ENCODE measurements at places on chromosomes 1 and 21.

- DNase-seq: peak; percentile 49
Measured at GRCh38 chr1:231626535-231626950, at the start of gene DISC1. Gene DISC1 (plus strand): TSS chr1:231626790. CDS start chr1:231626868, 78 bp downstream.

- no peak for DNase-seq
Measured at GRCh38 chr1:184682956-184683355, 71.7 kb downstream of the EDEM3 start.

- DNase-seq: no peak
Measured at GRCh38 chr1:153683854-153684253, 5.4 kb downstream of the NPR1 start.

DNA sequence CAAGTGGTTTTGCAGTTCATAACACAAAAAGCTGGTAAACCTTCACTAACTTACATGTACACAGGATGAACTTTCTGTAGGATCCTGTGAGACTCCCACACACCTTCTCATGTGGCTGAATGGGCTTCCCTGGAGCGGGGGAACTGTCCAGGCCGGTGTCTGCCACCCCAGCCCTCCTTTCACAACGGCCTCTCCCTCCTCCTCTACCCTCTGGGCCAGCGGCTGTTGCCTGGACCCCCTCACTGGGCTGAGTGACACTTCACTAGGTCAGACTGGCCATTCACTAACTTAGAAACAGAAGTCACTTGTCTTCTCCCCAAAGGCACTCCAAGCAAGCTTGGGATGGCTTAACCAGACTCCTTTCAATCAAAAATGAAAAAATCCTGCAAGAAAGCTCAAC, 16.1 kb downstream of the SSU72 start:
- DNase-seq: no peak

GRCh38 chr1:245322673-245323072, 167.9 kb downstream of the KIF26B start:
- no peak for DNase-seq

Measured in T follicular helper cell (primary cell).